DMS79 treated with DMSO at 0.1 percent for 48 hours (cell line): ENCODE measurements at places on chromosomes 3 and 15.
A peak's percentile ranks its signal among the peaks of the same experiment; 100 is the strongest.

DNA sequence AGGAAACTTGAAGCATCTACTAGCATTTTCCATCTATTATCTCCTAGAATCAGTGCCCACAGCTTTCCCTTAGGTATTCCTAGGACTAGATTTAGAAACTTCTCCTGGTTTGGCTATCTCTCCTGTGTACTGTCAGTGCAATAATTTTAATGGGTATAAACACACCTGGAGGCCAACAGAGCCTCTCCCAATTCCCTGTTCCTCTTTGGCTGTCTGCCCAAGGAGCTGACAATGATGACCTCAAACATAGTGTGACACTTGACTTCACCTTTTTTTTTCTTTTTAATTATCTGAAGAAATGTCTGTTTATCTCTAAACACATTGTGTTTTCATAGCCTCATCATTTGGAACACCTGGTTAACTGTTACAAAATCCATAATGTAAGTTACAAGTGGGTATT is 754.5 kb upstream of the ALCAM start:
- no peak for DNase-seq

GRCh38 chr15:100981086-100981485 is 61.9 kb downstream of the LRRK1 start:
- DNase-seq, result peak; percentile 14

DNA sequence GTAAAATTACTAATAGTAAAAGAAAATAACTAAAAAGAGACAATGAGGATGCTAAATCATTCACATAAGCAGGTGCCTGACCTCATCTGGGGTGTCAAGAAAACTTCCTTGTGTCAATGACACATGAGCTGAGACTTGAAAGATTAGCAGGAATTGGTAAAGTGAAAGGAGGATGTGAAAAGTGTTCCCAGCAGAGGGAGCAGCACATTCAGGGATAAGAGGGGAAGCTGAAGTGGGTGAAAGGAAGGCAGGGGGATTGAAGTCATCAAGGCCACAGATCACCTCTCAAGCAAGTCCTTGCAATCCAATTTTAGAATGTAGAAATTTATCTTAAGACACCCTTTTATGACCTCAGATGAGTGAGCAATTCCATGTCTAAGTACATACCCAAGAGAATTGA is 60.2 kb upstream of the ACP3 start:
- DNase-seq, result peak; percentile 12

DNA sequence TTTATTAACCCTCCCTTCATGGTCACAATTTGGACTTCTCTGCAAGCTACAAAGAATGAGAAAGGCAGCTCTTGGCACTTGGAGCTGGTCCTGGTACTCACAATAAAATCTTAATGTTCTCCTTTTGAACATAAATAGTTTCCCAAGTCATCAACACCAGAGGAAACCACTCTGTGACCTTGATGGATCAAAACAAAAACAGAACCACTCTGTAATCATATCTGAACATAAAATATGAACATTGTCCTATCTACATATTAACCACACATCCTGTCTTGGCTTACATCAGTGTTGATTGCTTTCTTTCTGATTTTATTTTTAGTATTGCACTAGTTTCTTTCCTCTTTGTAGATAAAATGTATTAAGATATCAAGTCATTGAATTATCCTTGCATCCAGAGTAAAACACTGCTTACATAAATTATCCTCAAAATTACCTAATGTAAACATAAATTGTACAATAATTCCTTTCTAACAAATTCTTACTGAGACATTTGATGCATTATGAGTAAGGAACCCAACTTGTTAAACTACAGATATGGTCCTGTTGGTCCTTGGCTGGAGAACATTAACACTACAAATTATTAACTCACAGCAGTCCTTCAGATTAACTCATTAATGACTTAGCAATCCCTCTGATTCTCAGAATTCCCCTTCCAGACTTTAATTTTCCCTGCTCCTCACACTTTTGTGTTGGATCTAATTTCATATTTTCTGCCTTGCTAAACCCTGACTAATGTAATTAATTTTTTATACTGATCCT is 860.5 kb downstream of the DIPK2A start:
- no peak for DNase-seq

DNA sequence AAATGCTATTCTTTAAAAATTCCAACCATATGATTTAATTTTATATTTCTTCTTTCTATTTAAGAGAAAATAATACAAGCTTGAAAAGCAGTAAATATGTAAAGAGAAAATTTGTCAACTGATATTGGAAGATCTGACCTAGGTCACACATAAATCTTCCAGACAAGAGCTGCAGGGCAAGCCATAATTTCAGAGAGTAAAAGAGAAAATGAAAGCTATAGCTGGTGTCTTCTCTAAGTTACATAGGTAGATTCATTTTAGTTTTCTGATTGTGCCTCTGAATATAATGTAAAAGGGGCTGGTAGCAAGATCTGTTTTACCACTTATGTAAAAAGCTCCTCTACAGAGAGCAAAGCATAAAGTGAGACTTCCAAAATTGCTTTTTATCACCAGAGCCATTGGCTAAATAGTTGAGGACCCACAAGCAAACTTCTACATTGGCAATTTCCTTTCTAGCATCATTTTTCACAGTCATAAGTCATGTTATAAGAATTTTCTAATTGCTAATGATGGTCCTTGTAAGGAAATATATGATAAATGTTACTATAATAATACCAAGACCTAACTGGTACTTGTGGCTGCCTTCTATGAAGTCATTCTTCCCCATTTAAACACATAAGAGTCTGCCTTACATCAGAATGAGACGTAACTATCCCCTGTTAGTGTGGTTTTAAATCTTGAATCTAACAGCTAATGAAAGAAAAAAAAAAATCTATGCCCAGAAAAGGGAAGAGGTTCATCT is 80.8 kb upstream of the SKOR1 start:
- DNase-seq, result no peak

- no peak for DNase-seq
Measured at GRCh38 chr15:69920221-69920620, 177.5 kb downstream of the TLE3 start.
